ENCODE measurements at places on chromosomes 12 and 14.
A peak's percentile ranks its signal among the peaks of the same experiment; 100 is the strongest.

DNA sequence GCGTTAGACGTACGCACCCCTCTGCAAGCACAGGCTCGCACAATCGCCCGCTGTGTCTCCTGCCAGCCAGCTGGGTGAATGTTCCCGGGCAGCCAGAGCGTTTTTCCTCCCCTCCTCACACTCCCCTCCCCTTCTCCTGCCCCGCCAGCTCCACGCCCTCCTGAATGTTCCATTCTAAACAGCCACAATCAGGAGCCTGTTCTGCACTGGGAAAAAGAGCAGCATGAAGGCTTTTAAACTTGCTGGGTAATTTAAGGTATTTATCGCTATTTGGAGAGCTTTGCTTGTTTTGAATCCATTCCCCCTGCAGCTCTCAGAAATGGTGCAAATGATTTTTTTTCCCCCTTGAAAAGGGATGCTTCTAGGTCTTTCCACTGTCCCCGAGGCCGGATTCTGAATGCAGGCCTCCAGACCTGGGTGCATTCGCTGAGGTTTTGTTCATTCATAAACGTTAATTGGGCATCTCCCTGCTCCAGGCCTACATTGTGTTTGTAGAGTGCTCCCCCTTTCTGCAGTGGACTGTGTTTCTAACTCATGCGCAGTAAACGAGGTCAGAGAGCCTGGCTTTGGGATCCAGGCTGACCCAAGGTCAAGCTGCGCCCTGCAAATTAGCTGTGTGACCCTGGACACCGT lies 212.5 kb downstream of the CHST11 start:
- no peak for DNase-seq

- no peak for DNase-seq
Measured at GRCh38 chr12:26534071-26534470, 298.9 kb downstream of the ITPR2 start.

DNA sequence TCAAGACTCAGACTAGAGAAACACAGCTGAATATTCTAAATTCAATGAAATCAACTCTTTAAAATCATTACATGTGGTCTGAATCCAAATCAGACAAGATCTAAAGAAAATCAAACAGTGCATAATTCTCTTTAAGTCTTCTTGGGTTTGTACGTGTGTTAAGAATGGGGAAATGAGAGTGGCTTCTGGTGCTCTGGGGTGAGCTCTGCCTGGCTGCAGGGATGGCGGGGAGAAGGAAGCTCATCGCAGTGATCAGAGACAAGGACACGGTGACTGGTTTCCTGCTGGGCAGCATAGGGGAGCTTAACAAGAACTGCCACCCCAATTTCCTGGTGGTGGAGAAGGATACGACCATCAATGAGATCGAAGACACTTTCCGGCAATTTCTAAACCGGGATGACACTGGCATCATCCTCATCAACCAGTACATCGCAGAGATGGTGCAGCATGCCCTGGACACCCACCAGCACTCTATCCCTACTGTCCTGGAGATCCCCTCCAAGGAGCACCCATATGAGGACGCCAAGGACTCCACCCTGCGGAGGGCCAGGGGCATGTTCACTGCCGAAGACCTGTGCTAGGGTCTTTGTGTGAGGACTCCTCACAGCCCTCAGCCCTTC lies 20.9 kb downstream of the SENP1 start:
- no peak for DNase-seq

- no peak for DNase-seq
Measured at GRCh38 chr12:71125949-71126348, 31.9 kb downstream of the TSPAN8 start.

- DNase-seq: no peak
Measured at GRCh38 chr14:54226103-54226502, 170.7 kb upstream of the CDKN3 start.

- peak; percentile 93 for DNase-seq
Measured at GRCh38 chr12:53159195-53159839, 21.2 kb upstream of the ZNF740 start.

- no peak for DNase-seq
Measured at GRCh38 chr12:114696443-114697242, 12.7 kb upstream of the TBX3 start.

- no peak for DNase-seq
Measured at GRCh38 chr14:81166121-81166520, 54.6 kb downstream of the GTF2A1 start.

DNA sequence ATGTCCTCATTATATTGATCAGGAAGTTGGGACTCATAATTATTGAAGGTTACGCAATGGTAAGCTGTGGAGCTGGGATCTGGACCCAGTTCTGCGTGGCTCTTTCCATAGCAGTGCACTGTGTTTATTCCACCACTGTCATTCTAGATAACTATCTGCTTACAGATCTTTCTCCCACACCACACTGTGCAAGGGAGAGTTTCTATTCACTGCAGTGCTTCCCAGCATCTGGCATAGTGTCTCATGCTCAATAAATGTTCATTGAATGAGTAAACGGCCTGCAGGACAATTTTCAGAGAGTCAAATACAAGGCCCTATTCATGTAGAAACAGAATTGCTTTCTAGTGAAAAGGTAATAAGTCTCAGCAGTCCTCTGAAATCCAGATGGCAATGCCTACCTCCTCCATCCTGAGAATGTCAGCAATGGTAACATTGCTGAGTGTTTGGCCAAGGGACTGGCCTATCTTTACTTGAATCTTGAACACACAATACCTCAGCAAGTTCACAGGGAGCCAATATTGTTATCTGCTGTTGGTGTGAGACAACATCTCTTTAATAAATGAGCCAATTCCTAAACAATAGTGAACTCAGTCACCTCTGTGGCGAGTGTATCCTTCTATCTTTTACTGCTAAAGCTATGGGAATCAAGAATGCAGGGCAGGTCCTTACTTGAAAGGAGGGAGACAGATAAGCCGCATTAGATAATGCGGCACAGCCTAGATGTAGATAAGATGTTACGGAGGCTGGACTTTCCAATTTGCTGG lies 332.4 kb upstream of the PRICKLE1 start:
- DNase-seq: no peak

DNA sequence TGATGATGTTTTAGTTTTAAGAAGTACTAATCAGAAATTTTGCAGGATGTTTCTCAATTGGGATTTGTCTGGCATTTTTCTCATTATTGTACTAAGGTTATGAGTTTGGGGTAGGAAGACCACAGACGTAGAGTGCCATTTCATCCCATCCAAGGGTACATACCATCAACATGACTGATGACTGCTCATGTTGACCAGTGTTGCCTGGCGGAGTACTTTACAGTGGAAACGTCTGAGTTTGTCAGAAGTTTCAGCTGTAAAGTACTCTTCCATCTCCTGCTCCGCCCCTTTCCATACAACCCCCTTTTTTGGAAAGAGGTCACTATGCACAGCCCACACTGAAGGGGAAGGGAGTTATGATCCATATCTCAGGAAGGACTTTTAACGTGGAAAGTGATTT lies 74.2 kb downstream of the RCOR1 start:
- DNase-seq: no peak

GRCh38 chr14:23617539-23617938 lies 18.6 kb upstream of the DHRS2 start:
- DNase-seq: no peak

DNA sequence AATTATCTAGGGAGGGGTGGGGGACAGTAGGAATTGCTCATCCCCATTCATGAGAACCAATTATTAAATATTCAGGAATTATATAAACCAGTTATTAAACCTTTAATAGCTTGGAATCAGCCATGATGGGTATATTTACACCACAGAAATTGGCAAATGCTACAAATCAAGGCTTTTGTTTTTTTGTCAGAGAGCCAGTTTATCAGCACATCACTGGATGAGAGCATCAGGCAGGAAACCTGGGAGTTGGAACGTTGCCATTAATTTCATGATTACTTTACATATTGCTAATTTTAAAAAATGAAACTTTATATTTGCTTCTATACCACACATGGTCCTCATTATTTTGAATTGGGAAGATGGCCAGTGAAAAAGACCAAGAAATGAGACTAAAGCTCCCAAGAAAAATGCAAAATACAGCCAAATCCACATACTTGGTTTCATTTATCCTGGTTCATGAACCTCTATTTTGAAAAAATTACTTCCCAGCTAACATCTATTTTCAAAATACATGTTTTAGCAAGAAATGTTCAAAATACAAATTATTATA lies 48.4 kb downstream of the ATL1 start:
- DNase-seq: no peak

DNA sequence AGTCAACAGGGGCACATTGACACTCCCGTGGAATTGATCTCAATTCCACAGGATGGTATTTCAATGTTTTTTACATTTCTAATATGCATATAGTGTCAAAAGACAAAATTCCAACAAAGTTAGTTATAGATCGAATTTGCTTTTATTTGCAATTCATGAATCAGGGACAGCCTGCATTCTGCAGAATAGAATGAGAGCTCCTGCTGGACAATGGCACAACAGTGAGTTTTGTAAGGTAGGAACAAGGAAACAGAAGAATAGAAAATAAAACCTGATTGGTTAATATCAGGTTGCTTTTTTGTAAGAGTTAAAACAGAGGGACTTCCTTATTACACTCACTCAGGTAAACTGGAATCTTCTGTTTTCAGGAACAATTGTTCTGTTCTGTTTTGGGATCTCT lies 32.8 kb upstream of the NEDD1 start:
- DNase-seq: no peak

Data from CD4-positive, alpha-beta T cell treated with Interleukin-15 for 4 hours (primary cell).